ENCODE measurements at places on chromosomes 13 and 19. TPM values are rescaled to one million over a fixed set of nuclear protein-coding genes. Genes with fewer than 3 reads are reported as not detected.

DNA sequence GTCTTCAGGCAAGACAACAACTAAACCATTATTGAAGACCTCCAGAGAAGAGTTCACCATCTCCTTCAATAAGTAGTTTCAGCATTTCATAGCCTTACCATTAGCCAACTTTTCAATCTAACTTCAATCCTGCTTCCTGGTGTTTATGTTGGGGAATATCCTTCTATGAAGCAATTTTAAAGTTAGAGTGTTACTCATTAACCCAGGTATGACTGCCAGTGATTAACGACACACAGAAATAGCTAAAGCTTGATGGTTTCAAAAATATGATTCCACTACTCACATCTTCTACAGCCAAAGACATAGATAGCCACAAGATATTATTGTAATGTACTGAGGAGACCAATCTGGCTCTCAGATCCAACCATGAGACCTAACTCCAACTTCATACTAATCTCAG lies 403.2 kb downstream of the EFNB2 start:
- no peak for DNase-seq

- DNase-seq = no peak
These were observed 49.4 kb downstream of the ZNF536 start for GRCh38 chr19:30421571-30421970.

GRCh38 chr13:108508263-108508662 lies 121.1 kb upstream of the MYO16 start:
- peak; percentile 3 for DNase-seq

The SERPINE3 gene
- not detected for total RNA-seq

The ZNF99 gene
- not detected for total RNA-seq

The OR7C1 gene
- not detected for total RNA-seq

The ZIC2 gene
- not detected for total RNA-seq

The WDR87 gene
- total RNA-seq = not detected

- DNase-seq = no peak
These were observed 9.3 kb upstream of the FBXL3 start for GRCh38 chr13:77036279-77036678.

GRCh38 chr13:109976206-109976997 lies 190.0 kb upstream of the IRS2 start:
- DNase-seq = no peak

Measured in fibroblast of villous mesenchyme (primary cell).